Activated naive CD4-positive, alpha-beta T cell treated with anti-CD3 and anti-CD28 coated beads, Interleukin-2, amount 50 U/mL, for 72 hours (primary cell): ENCODE measurements at places on chromosomes 5 and 9.
A peak's percentile ranks its signal among the peaks of the same experiment; 100 is the strongest.

- DNase-seq = no peak
Observed at GRCh38 chr9:137278721-137279711, 1.5 kb downstream of the TOR4A start.

GRCh38 chr9:116323571-116323970 is 170.0 kb downstream of the PAPPA start:
- no peak for DNase-seq

GRCh38 chr5:160390787-160391696 is 8.8 kb downstream of the FAM200C start:
- DNase-seq = no peak

DNA sequence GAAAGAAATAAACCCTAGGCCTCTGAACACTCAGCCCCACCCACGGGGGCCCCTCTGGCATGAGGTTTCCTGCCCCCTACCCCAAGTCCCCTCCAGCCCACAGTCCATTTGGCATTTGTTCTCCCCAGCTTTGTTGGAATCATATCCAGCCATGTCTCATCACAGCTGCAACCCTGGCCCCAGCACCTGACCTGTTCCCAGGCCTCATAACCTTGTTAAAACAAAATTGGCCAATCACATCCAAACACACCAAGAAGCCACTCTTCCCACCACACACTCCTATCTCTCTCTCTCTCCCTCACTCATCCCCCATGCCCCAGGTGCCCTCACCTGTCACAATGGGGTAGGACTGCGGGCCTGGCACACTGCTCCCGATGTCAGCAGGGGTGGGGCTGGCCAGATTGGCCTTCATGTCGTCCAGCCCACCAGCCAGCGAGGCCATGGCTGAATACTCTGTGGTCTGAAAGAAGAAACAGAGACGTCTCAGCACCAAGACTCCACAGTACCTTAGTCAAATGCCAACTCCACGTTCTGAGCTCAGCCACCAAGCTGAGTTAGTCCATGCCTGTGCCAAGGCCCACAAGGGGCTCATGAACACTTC is 110.9 kb downstream of the PAX5 start:
- no peak for DNase-seq

GRCh38 chr5:150062216-150062922 is 24.0 kb downstream of the CSF1R start:
- DNase-seq = no peak

DNA sequence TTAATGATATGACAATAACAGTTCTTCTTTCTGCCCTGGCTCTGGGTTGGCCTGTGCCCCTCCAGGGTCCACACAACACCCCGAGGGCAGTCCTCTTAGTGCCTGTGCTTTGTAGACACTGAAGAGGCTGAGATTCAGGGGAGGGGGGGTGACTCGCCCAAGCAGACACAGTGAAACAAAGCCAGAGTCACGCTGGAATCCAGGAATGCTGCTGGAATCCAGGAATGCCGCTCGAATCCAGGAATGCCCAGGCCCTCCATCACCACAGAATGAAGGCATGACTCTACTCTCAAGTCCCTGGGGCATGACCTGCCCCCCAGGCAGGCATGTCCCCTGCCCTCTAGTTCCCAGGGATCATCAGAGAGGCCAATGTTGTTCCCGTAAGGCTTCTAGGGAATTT is 73.1 kb downstream of the LRSAM1 start:
- no peak for DNase-seq

DNA sequence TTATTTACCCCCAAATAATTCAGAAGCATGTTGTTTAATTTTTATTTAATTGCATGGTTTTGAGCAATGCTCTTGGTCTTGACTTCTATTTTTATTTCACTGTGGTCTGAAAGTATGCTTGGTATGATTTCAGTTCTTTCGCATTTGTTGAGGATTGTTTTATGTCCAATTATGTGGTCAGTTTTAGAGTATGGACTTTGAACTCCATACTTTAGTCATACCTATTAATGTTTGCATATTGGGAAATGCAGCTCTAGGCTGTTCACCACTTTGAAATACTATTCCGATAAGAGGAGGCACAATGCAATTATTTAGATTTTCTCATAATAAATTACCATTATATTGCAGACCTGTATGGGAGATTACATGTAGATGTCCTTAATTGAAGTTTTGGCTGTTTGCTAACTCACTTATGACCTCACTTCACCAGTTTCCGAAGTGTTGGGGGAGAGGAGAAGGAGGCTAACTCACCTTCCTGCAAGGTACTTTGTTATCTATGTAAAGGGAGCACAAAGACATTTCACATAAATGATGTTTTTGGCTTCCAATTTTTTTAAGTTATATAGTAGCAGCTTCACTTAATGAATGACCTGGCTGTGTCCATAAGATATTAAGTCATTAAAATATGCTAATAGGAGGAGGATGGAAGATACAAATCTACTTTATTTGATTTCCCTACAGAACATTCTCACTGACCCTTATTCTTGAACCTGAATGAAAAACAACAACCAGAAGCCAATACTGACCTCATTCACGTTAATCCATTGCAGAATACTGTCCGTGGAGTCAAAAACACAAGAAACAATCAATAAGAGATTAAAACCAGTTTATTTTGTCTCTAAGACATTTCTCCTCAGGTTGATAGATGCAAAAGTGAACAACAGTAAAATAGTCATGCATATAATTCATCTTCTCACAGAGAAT is 970.3 kb upstream of the ARRDC3 start:
- no peak for DNase-seq

DNA sequence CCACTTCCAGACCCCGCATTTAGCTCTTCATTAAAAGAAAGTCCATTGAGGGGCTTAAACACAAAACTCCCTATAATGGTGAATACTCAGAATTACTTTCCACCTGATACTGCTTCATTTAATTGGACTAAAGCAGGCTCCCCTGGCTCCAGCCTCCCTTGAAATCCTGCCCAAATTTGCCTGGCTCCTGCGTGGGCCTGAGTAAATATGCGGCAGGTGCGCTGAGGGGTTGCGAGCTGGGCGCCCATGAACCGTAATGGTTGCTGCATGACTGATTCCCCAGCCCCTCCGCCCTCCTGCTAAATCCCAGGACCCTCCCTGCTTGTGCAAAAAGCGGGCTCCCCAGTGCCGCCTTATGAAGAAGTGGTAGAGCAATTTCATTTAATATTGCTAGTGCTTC is 639.7 kb downstream of the BNC2 start:
- DNase-seq = no peak

DNA sequence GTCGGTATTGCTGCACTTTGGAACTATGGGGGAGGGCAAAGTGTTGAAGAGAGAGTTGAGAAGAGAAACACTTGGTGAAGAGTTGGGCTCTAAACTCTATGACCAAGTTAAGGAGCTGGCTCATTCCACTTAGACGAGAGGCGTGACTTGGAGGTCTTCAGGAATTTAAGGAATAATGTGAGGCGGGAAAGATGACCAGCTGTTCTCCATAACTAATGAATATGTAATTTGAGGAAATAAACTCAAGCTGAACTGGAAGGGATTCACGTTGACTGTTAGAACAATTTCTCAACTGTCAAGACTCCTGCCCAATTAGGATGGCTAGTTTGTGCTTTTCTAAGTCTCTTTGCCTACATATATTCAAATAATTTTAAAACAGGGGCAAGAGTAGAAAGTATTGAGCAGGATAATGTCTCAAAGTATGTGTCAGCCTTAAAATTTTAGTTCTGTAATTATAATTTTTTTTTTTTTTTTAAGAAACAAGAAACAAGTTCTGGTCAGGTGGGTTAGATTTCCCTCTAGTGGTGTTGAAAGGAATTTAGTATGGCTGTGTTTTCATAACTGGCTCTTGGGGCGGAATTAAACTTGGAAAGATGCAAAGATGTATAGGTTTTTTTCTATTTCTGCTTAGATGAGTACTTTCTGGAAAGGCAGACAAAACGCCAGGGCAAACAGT is 33.4 kb downstream of the TMEM252 start:
- DNase-seq = no peak

DNA sequence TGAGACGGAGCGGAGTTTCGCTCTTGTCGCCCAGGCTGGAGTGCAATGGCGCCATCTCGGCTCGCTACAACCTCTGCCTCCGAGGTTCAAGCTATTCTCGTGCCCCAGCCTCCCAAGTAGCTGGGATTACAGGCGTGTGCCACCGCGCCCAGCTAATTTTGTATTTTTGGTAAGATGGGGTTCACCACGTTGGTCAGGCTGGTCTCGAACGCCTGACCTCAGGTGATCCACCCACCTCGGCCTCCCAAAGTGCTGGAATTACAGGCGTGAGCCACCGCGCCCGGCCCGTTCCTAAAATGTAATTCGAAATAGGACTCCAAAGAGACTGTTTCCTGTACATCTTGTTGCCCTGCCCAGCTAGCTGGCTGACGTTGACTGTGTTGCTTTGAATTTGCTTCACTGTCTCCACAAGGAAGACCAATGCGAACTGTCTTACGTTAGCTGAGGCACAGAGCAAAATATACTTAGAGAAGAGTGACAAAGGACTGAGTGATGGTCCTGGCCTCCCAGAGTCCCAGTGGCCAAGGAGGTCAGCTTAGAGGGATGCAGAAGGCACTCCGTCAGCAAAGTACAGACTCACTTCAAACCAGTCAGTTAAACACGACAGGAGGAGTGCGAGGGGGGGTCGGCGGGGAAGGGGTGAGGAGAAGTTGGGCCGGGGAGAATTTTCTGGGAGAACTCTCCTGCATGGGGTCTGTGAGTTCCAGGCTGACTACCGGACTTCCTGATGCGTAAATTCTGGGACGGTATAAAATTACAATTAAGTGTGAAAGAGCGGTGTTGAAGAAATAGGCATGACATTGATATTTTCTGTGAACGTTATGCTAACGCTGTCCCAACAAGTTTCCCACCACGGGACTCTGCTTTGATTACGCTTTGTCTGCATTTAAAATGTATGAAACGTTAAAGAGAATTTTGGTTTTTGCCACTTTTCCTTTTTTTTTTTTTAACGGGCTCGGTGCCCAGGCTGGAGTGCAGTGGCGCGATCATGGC is 6.8 kb upstream of the TRIM41 start:
- DNase-seq = peak; percentile 58

DNA sequence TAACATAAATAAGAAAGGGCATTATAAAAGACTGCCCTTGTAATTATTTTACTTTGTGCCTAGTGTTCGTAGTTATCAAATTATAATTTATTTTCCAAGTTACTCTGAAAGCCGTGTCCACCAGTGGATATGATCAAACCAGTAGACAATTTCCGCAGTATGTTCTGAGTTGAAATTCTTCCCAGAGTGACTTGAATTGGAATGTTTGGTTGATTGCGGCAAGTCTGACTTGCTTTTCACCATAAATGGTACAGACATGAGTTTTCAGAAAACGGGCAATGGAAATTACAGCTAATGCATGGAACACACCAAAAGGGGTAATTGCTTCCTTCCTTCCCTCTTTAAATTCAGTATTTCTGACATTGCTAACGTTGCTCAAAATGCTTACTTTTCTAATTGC is 56.6 kb downstream of the CHSY3 start:
- no peak for DNase-seq

DNA sequence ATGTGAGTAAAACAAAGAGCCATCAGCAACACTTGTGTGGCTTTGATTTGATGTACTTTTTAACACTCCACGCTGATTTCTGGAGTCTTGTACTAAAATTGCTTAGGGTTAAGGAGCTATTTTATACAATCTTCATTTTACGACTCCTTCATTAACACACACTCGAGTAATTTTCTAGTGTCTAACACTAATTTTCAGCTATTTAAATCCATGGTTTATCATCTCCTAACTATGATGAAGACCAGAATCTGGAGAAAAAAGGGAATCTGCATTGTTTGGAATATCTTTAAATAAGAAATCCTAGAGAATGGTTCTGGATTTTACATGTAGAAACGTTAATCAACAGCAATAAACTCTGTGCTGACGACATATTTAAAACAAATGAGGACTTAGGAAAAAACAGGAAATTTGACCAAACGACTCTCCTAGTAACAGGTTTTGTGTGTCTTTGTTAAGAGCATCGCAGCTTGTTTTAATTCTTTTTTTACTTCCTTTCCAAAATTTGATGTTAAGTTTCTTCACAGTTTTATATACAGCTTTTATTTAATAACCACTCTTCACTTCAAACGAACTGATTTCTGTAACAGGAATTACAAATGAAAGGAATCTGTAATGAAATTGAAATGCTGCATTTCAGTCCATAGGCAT is 138.5 kb downstream of the AOPEP start:
- DNase-seq = no peak

DNA sequence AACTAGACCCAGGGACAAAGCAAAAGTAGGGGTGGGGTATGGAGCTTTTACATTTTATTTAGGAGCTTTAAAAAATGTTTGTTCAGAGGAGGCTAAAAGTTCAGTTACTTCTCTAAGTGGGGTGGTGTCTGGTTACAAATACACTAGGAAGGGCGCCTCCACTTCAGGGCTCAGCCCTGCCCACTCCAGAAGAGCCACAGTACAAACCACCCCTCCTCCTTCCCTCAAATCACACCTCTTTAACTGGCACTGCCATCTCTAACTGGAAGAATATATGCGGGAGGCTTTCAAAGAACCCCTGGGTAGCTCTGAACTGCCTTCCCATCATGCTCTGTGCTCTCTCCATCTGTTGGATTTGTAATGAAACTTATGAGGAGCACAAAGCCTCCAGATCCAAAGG is 98.8 kb upstream of the NFIB start:
- no peak for DNase-seq

DNA sequence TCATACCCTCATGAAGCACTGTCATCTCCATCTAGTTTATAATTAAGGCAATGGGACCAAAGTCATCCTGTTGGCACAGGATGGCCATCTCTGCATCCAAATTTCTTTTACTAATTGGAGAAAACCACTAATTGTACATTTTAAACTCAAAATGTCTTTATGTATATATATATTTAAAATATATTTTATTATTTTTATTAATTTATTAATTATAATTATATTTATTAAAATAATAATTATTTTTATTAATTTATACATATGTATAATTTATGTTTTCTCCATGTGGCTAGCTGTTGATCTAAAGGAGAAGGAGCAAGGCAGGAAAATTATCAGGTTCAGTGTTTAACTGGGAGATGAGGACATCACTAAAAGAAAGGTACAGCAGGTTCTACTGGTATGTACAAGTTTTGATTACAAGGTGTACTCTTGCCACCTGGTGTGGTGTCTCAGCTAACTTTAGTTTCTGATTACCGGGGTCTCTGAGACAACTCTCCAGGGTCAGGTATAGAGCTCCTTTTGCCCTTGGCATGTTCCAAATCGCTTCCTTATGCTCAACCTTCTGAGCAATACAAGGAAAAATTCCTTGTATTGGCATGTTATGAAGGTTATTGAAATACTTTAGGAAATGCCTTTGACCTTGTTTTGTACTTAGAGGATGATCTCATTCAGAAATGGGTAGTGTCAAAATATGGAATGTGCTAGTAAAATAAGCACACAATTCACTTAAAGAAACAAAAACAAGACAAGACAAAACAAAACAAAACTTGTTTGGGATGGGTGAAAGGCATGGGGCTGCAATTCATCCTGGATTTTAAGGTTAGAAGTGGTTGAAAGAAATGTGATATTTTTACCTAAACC is 79.6 kb downstream of the GHR start:
- no peak for DNase-seq

GRCh38 chr9:129171993-129172751 is 5.9 kb downstream of the IER5L start:
- no peak for DNase-seq

- no peak for DNase-seq
Observed at GRCh38 chr5:94689908-94690307, 71.4 kb downstream of the SLF1 start.

GRCh38 chr9:121317737-121318630 is 50.0 kb downstream of the GSN start:
- DNase-seq = no peak
